ENCODE measurements at places on chromosomes 2 and 18.

GRCh38 chr2:215811409-215812345, 201.7 kb downstream of the MREG start:
- no peak for DNase-seq

DNA sequence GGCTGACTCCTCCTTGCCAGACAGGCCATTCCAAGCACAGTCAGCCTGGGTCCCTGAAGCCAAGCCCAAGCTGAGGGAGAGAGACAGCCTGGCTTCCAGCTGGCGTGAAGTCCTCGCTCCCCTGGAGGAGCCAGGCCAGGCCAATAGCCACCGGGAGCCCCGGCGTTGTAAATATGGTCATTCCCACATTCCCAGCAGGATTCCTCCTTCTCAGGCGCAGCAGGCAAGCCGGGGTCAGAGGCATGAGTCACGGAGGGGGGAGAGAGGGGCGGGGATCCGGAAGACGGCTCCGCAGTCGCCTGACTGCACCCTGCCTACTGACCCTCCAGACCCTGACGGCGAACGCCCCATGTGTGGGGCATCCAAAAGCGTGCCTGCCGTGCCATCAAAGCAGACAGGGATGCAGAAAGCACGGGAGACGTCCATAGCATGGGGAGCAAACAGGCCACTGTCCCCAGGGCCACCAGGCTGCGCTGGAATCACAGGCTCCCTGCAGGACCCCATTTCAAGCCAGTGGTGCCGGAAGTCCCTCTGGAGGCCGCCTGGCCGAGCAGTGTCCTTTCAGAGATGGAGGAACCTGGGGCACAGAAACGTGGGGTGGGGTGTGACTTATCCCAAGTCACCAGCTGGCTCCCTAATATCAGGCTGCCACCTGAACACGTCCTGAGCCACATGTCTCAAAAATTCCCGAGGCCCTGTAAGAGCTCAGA, 48.2 kb downstream of the TWIST2 start:
- peak; percentile 40 for DNase-seq

DNA sequence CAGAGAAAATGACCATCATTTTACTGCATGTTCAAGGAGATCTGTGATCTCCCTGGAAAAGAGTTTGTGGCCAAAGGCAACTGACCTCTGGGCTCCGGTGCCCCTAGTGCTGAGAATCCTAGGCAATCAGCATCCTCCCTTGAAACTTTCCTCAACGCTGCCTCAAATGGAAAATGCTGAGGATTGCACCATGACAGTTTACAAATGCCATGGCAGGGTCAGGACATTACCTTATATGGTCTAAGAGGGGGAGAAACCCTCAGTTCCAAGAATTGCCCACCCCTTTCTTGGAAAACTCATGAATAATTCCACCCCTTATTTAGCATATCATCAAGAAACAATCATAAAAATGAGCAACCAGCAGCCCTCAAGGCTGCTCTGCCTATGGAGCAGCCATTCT, 48.3 kb downstream of the ALPK2 start:
- DNase-seq = no peak

DNA sequence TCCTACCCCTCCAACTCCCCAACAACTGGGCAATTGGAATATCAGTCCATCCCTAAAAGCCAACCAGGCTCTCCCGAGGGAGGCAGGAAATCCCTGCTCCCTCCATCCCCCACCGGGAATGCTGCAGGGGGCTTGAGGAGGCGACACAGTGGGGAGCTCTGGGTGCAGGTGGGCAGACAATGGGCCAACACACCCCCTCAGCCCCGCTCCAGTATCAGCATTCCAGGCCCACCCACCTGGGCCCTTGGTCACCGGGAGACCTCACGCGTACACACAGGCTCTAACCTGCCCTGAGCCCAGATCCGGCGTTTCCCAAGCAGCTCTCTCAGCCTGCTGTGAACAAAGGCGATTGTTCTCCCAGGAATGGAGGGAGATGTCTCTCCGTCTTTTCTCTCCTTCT, 37.6 kb upstream of the FZD7 start:
- peak; percentile 32 for DNase-seq

DNA sequence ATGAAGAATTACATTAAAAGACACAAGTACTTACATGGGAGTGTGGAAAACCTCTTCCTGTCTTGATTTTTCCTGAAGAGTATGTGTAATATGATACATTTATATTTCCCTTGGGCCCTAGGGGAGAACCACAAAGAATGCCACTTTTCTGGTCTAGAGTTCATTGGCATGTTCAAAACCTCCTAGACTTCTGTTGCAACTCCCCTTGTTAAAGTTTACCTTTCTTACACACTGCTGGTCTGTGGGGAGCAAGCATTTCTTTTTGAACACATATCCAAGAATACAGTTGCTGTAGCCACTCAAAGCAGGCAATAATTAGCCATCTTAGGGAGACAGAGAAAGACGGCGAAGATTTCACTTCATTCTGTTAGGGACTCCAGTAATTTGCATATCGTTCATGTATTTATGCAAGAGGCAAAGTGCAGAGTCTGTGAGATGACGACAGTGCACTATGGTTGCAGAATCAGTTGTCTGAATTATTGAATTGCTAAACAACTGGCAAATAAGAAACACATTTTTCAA, 103.5 kb downstream of the NOL4 start:
- no peak for DNase-seq

DNA sequence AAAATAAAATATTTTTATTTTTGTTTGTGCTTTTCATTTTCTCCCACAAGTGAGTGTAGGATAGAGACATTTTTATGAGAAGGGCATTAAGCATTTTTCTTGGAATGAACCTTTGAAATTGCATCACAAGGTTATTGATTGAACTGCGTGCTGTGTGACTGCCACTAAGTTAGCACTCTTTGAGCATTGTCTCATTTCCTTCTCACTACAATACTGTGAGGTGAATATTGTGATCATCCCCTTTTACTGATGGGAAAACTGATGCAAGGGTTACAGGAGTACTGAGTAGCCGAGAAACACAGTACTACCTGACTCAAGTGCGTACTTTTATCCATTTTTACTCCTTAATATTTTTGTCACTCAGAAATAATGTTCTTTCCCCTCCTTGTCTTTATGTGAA, 2.0 kb downstream of the NBEAL1 start:
- DNase-seq = no peak

DNA sequence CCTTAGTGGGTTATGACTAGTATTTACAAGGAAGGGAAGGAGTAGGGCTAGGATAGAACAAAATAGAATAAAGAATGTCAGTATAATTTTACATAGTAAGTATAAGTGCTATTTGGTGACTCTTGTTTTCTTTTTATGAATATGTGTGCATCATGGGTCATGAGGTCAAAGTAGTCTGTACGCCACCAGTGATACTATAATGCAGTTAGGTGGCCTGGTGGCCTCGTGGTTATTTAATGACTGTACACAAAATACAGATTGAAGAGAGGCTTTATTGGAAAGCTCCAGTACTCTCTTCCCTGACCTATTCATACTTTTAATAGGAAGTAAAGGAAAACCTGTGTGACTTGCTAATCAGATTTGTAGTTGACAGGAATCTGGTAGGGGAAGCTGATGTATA, 27.3 kb downstream of the CAB39 start:
- no peak for DNase-seq

- DNase-seq = no peak
Observed at GRCh38 chr2:72126186-72127100, 21.2 kb downstream of the CYP26B1 start.

DNA sequence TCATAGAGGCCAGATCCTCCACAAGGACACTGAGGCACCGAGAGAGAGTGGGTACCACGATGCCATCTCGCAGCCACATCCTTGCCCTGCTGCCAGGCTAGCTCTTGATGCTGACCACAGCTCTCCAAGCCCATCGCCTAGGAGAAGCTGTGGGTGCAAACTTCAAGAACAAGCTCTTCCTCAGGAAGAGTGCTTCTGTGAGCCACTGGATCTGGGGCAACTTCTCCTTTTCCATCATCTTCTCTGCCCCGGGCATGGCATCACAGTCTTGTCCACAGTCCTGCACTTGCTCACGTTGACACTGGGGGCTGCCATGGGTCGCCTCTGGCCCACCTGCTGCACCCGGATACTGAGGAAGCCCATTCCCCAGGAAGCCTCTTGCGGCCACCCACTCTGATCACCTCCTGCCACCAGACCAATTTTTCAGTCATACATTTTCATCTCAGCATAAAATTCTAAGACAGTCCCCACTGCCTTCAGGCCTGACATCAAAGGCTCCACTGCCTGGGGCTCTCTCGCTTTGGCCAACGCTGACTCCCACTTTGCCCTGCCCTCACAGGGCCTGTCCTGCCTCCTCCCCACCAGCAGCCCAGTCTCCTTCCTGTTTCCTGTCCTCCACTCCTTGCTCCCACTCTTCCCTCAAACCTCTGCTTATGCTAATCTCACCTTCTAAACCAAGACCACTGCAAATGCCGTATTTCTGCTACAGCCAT, 243.9 kb downstream of the AFF3 start:
- DNase-seq = no peak

DNA sequence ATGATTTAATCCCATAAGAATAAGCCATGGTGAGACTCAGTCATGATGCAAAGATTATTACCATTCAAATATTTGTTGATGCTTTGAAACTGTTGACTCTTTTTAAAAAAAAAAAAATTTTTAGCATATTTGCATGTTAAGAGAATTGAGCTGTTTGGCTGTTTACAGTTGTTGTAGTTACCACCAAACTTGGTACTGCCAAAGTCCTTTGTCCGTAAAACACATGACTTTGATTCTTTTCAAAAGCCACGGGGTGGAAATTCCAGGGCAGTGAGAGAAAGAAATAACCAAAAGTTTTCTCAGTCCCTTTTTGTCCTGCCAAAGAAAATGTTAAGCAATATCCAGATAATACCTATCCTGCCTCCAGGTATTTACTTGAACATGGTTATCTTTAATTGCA, 474.8 kb downstream of the METTL4 start:
- DNase-seq = no peak

DNA sequence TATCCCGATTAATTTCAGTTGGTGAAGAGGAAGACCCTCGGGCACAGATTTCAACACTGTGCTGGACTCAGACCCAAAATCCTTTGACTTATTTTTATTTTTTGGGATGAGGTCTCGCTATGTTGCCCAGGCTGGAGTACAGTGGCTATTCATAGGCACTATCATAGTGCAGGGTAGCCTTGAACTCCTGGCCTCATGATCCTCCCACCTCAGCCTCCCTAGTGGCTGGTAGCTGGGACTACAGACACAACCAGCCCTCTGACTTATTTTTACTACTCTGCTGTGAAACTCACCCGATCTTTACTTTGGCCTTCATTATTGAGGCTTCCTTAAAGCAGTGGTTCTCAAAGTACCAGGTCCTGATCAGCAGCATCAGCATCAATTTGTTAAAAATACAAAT, 18.2 kb upstream of the ADAM17 start:
- no peak for DNase-seq

DNA sequence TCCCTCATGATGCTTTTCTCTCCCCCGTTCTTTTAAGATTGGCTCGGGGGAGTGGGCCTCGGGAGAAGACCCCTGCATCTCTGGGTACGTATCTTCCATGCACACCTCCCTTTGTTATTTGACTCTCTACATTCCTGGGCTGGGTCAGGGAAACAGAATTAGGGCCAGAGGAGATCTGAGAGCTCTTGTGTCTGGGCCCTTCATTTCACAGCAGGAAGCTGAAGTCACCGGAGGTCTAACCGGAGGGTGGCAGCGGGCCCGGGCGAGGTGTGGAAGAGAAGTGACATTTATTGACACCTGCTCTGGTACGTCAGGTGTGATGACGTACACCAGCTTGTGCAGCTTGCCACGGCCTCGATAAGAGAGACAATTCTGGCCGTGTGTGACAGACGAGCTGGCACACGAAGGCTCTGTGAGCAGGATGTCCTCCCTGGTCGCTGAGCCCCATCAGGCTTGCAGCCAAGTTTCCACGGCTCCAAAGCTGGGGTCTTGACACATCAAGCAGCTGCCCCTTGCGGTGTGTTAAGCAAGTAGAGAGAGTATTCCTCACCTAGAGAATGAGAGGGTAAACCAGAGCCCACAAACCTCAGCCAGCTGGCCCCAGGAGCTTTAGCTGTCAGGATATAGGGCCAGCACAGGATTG, 30.4 kb downstream of the TOGARAM2 start:
- peak; percentile 55 for DNase-seq

- DNase-seq = no peak
Observed at GRCh38 chr2:182818925-182819324, 47.5 kb downstream of the FRZB start.

DNA sequence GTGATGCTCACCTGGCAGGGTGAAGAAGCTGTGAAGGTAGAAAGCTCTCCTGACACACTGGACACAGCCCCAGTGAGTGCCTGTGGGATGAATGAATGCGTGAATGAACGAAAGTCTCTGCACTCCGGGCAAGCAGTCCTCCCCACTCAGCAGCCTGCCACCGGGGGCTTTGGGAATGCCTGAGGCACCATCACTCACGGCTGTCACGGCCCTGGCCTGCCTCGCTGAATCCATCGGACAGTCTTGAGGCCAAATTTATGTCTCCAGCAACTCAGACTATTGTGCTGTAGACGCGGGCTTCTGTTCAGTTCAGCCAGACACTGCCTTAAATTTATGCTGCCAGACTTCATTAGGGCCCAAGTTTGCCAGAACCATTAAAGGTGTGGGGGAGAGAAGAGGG, 62.9 kb upstream of the TEX51 start:
- no peak for DNase-seq

DNA sequence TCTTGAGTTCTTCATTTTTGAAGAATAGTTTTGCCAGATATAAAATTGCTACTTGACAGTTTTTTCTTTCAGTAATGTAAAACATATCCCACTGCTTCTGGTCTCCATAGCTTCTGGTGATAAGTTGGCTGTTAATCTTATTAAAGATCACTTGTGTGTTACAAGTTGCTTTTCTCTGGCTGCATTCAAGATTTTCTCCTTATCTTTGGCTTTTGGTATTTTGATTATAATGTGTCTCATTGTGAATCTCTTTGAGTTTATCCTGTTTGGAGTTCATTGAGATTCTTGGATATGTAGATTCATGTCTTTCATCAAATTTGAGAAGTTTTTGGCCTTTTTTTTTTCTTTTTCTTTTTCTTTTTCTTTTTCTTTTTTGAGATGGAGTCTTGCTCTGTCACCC, 20.2 kb upstream of the ADNP2 start:
- no peak for DNase-seq

DNA sequence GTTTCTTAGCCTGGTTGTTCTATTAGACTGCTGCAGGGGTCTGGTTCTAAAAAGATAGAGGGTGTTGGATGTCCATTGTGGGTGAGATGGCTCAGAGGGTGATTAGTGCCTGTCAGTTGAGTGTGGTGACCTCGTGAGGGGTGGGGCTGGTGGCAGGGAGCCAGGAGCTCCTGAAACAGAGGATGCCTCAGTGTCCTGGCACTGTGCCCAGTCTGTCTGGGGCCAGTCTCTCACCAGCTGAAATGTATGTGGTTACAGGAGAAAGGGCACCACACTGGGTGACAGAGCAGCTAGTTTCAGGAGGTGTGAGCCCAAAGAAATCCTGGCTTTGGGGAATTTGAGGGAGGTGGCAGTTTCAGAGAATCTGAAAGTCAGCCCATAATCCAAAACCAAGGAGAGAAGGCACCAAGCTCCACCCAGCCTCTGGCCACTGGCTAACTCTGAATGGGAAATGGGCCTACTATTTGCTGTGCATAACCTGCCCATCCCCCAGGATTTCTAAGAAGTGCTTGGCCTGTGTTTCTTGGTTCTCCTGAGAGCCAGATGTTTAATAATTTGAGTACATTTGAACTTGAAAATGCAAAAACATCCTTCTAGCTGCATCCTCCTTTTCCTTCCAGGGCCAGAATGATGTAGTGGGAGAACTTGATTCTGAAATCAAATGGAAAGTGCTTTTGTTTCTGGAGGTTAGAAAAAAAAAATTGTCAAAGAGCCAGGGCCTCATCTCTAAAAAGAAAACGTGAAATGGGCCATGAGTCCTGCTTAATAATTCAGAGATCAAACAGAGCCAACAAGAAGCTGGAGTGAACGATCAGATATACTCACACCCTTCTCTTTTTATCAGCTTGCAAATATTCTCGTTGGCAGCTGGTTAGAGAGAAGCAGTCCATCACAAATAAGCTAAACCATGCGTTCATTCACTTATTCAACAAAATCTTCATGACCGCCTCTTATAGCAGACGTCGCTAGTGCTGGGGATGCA, 92.3 kb downstream of the B3GNT2 start:
- DNase-seq = peak; percentile 62
